ENCODE measurements at places on chromosomes 6 and 20. TPM values are rescaled to one million over a fixed set of nuclear protein-coding genes. Genes with fewer than 3 reads are reported as not detected.

- H3K4me3 ChIP-seq, result no peak overlapping the region
- no peaks in the 10 kb centered on the region for H3K27me3 ChIP-seq
- no peaks in the 10 kb centered on the region for H3K4me1 ChIP-seq
- H3K27ac ChIP-seq, result no peak overlapping the region
- H3K36me3 ChIP-seq, result no peaks in the 10 kb centered on the region
Observed at GRCh38 chr20:40499391-40499790, 189.6 kb downstream of the MAFB start.

DNA sequence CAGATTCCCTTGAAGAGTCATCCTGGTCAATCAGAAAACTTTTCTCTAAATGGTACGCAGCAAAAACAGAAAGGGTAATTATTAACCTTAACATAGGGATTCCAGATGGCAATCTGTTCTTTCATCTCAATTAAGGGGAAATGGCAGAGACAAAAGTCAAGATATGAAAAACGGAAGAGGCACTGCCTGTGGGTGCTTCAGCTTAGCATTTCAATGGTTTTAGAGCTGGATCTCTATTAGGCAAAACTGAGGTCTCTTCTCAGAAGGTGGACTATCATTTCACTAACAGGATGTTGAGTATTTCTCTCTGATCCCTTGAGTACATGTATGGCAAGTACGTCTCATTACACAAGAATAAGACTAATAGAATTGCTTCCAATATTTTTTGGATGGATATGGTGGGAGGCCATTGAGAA is 296.9 kb downstream of the HIVEP2 start:
- H3K36me3 ChIP-seq, result no peaks in the 10 kb centered on the region
- H3K4me3 ChIP-seq, result no peak overlapping the region
- no peaks in the 10 kb centered on the region for H3K4me1 ChIP-seq
- H3K27me3 ChIP-seq, result peaks cover 6% of the 10 kb centered on the region
- no peak overlapping the region for H3K27ac ChIP-seq
- no peak for DNase-seq

The LINC00237 gene
- total RNA-seq, result not detected

DNA sequence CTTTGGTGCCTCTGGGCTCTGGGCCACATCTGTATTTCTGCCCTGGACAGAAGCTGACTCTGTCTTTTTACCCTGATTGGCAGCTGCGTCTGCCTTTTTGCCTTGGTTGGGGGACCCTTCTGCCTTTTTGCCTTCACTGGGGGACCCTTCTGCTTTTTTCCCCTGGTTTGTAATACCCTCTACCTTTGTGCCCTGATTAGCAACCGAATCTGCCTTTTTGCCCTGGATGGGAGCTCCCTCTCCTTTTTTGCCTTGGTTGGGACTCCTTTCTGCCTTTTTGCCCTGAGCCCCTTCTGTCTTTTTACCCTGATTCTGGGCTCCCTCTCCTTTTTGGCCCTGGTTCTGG is 23.4 kb downstream of the RRBP1 start:
- H3K4me1 ChIP-seq, result peaks cover 11% of the 10 kb centered on the region
- no peaks in the 10 kb centered on the region for H3K27me3 ChIP-seq
- peaks cover 13% of the 10 kb centered on the region for H3K36me3 ChIP-seq
- no peak overlapping the region for H3K4me3 ChIP-seq
- no peak overlapping the region for H3K27ac ChIP-seq

The UBE2C gene
- total RNA-seq, result 0.42 TPM

DNA sequence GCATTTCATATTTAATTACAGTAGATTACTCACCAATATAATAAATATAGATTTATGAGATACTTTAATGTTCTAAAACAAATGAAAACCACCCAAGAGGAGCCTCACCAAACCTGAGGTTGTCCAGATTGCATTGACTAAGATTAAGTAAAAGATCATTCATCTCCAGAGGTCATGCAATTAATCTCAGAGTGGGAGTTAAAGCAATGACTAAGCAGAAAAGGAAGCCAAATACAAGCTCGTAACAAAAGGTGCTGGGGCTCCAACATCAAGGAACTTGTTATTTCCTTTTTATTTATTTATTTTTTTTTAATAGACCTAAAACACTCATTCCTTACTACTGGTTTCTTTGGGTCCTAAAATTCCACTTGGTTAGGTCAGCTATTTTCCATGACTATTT is 57.7 kb downstream of the RSPO3 start:
- H3K36me3 ChIP-seq, result no peaks in the 10 kb centered on the region
- no peaks in the 10 kb centered on the region for H3K27me3 ChIP-seq
- H3K27ac ChIP-seq, result peak overlapping the region; percentile 47
- peaks cover 21% of the 10 kb centered on the region for H3K4me1 ChIP-seq
- no peak for DNase-seq

GRCh38 chr6:1062786-1063545 is 248.9 kb upstream of the FOXQ1 start:
- no peaks in the 10 kb centered on the region for H3K27me3 ChIP-seq
- no peak for DNase-seq
- H3K36me3 ChIP-seq, result no peaks in the 10 kb centered on the region
- H3K4me1 ChIP-seq, result no peaks in the 10 kb centered on the region

The CST5 gene
- not detected for total RNA-seq

DNA sequence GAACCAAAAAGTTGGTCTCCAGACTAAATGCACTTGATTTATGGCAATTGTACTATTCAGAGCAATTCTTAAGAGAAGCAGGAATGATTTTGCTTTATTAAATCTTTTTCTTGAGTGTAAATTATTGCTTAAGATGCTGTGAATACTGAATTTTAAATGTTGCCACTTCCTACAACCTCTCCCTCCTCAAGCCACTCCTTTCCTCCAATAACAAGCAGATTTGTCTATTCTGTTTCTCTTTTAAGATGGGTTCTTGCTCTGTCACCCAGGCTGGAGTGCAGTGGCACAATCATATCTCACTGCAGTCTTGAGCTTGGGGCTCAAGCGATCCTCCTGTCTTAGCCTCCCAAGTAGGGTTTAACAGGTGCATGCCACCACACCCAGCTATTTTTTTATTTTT is 65.3 kb downstream of the SESN1 start:
- no peaks in the 10 kb centered on the region for H3K27me3 ChIP-seq
- H3K27ac ChIP-seq, result peak overlapping the region; percentile 68

- no peak overlapping the region for H3K27ac ChIP-seq
- no peaks in the 10 kb centered on the region for H3K4me1 ChIP-seq
- H3K27me3 ChIP-seq, result no peaks in the 10 kb centered on the region
Observed at GRCh38 chr6:137157601-137158000, 15.8 kb downstream of the IL22RA2 start.

The TUBB2B gene
- 1.1 TPM for total RNA-seq

- H3K27ac ChIP-seq, result no peak overlapping the region
- no peaks in the 10 kb centered on the region for H3K36me3 ChIP-seq
- peaks cover 26% of the 10 kb centered on the region for H3K27me3 ChIP-seq
- DNase-seq, result no peak
Observed at GRCh38 chr6:10393544-10394225, 21.2 kb downstream of the TFAP2A start.

The FILIP1 gene
- 86.8 TPM for total RNA-seq

The WTAP gene
- total RNA-seq, result 102 TPM

The SSTR4 gene
- total RNA-seq, result not detected

DNA sequence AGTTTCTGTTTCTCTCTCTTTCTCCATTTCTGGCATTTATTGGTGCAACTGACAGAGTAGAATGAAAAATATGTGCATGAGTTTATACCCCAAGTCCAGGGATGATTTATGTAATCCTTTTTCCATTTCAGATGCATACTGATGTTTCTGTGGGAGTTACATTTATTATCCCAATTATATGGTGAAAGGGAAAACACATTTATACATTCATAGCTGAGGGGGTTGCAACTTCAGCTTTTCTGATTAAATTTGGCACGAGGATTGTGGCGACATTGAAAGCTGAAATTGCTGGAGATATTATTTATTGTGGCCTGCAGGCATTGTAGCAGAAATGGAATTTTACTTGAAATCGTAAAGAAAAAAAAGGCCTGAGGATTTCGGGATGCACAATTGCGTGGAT is 31.5 kb upstream of the FNDC1 start:
- no peaks in the 10 kb centered on the region for H3K36me3 ChIP-seq
- DNase-seq, result no peak
- H3K4me3 ChIP-seq, result no peak overlapping the region
- no peak overlapping the region for H3K27ac ChIP-seq
- H3K27me3 ChIP-seq, result no peaks in the 10 kb centered on the region

GRCh38 chr6:34555007-34555322 is 1.2 kb downstream of the SPDEF start:
- no peak overlapping the region for H3K4me3 ChIP-seq
- H3K27ac ChIP-seq, result no peak overlapping the region
- no peaks in the 10 kb centered on the region for H3K4me1 ChIP-seq
- no peak for DNase-seq
- no peaks in the 10 kb centered on the region for H3K36me3 ChIP-seq

The WFDC5 gene
- total RNA-seq, result not detected

DNA sequence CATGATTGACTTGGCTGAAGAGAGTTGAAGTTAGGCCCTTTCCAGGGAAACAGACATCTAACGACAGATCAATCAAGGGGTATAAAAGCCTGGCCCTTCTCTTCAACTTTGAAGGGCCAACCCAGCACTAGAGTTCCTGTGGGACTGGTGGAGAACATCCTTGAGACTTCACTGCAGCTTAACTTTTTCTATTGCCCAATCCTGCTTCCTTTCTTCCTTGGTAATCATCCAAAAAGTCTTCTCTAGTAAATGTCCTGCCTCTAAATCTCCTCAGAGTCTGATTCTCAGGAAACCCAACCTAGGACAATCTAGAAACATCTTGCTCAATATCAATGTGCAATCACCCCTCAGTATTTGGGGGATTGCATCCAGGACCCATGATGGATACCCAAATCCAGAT is 1.9 kb downstream of the MKKS start:
- no peak for DNase-seq
- H3K27me3 ChIP-seq, result no peaks in the 10 kb centered on the region
- H3K27ac ChIP-seq, result no peak overlapping the region
